ENCODE measurements at places on chromosomes 5 and 9. TPM values are rescaled to one million over a fixed set of nuclear protein-coding genes. Genes with fewer than 3 reads are reported as not detected.

The EPB41L4B gene
- total RNA-seq, result not detected

DNA sequence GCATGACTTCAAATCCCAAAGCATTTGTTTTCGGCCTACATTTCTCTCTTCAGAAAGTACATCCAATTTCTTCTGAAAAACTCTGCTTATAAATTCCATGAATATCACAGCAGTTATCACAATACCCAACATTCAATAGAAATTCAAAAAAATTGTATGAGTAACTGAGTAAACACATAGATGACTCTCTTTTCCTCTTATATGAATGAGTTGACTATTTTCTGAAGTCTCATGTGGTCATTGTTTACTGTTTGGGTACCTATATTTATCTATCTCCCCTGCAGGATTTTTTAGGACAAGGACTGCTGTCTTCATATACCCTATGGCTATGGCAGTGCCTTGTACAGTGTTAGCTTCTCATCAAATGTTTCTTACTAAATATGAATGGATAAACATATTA lies 157.1 kb downstream of the HTR1A start:
- H3K27me3 ChIP-seq, result no peaks in the 10 kb centered on the region
- H3K4me1 ChIP-seq, result no peaks in the 10 kb centered on the region
- no peak overlapping the region for H3K27ac ChIP-seq

The DIMT1 gene
- total RNA-seq, result 48.6 TPM

- H3K36me3 ChIP-seq, result no peaks in the 10 kb centered on the region
- no peaks in the 10 kb centered on the region for H3K4me1 ChIP-seq
- DNase-seq, result no peak
- H3K27ac ChIP-seq, result no peak overlapping the region
- no peak overlapping the region for H3K4me3 ChIP-seq
Observed at GRCh38 chr5:82884821-82885471, 192.2 kb downstream of the TMEM167A start.

DNA sequence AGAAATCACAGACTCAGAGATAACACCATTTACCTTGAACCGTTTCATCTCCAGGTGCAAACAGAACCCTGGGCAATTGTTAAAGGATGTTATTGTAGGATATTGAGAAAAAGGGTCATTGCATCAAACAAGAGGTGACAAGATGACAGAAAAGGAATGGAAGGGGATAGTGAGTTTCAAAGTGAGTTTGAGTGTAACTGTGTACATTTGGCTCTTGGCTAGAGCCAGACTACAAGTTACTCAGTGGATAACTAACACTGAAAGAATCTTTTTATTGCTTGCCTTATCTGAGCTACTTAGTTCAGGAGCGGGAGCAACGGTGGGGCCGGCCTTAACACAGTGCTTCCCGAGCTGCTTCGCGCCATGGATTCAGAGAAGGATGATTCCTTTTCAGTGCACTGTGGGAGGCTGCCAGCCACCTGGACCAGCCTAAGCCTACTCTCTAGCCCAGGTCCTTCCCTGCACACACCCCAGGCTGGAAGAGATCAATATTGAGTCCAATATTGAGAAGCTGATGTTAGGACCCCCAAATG lies 193.4 kb downstream of the ATPSCKMT start:
- no peaks in the 10 kb centered on the region for H3K4me1 ChIP-seq
- no peak overlapping the region for H3K27ac ChIP-seq
- no peak for DNase-seq
- no peak overlapping the region for H3K4me3 ChIP-seq
- H3K27me3 ChIP-seq, result no peaks in the 10 kb centered on the region

DNA sequence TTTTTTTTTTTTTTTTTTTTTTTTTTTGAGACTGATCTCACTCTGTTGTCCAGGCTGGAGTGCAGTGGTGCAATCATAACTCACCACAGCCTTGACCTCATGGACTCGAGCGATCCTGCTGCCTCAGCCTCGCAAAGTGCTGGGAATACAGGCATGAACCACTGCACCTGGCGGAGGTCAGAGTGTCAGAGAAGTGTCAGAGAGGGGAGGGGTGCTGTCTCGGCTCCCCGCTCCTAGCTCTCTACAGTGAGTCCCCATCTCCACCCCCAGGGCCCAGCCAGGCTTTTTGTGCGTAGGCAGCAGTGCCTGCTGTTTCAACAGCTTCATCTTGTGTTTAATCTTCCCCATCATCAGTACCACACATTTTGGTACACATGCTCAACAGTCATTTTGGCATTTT lies 38.3 kb downstream of the SAR1B start:
- peaks cover 8% of the 10 kb centered on the region for H3K4me1 ChIP-seq
- no peak for DNase-seq
- no peak overlapping the region for H3K27ac ChIP-seq
- H3K27me3 ChIP-seq, result no peaks in the 10 kb centered on the region
- H3K4me3 ChIP-seq, result no peak overlapping the region
- no peaks in the 10 kb centered on the region for H3K36me3 ChIP-seq

DNA sequence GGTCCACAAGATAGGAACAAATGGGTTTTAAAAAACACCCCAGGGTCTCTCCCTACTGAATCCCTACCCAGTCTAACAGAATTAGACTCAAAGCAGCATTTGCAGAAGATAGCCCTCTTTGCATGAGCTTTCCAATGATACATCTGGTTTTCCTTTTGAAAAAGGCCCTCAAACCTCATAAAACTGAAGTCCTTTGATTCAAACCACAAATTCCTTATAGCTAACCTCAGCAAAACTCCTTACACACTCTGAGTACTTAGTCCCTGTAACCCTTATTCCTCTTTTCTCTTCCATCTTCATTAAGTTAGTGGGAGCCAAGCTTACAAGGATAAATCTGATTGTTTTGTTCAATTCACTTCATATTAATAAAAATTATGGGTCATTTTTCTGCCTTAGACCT lies 90.5 kb upstream of the TNC start:
- peaks cover 20% of the 10 kb centered on the region for H3K4me1 ChIP-seq
- no peak overlapping the region for H3K4me3 ChIP-seq
- no peaks in the 10 kb centered on the region for H3K36me3 ChIP-seq
- no peak for DNase-seq

DNA sequence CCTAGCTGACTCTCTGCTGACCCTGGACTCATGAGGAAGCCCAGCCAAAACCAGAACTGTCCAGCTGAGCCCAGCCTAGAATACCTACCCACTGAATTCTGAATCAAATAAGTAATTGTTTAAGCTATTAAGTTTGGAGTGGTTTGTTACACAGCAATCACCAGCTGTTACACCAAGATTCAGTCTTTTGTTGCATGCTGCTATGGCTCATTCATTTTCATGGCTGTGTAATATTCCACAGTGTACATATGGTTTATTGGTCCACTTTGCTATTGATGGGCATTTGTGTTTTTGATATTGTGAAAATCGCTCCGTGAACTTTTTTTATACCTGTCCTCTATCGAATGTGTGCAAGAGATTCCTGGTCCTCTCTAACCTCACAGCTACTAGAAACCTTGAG lies 156.4 kb downstream of the FGF18 start:
- H3K27me3 ChIP-seq, result no peaks in the 10 kb centered on the region
- DNase-seq, result no peak
- no peak overlapping the region for H3K27ac ChIP-seq
- H3K4me1 ChIP-seq, result no peaks in the 10 kb centered on the region
